ENCODE measurements at places on chromosomes 3 and 15. TPM values are rescaled to one million over a fixed set of nuclear protein-coding genes. Genes with fewer than 3 reads are reported as not detected.

SEMA5B gene
- total RNA-seq: 15.2 TPM

NOX5 gene
- total RNA-seq: 0.26 TPM

EFCC1 gene
- total RNA-seq: 1.8 TPM

PPP1R14D gene
- not detected for total RNA-seq

GP5 gene
- not detected for total RNA-seq

SLC41A3 gene
- total RNA-seq: 41.0 TPM

IVD gene
- total RNA-seq: 34.0 TPM

CCDC80 gene
- total RNA-seq: 25.1 TPM

HRG gene
- not detected for total RNA-seq

SUSD5 gene
- 1.8 TPM for total RNA-seq

ATP13A5 gene
- not detected for total RNA-seq

OXSR1 gene
- 16.1 TPM for total RNA-seq

ZNF80 gene
- not detected for total RNA-seq

GPR171 gene
- not detected for total RNA-seq

DUOX2 gene
- total RNA-seq: 0.26 TPM

THRB gene
- 6.7 TPM for total RNA-seq

CCDC54 gene
- total RNA-seq: not detected

IGSF10 gene
- 1.0 TPM for total RNA-seq

HACD2 gene
- total RNA-seq: 16.3 TPM

VWA5B2 gene
- total RNA-seq: 6.0 TPM
